ENCODE measurements at places on chromosomes 1 and 21.

- no peak for DNase-seq
Measured at GRCh38 chr1:31257213-31257612, 17.5 kb upstream of the NKAIN1 start.

- DNase-seq, result no peak
Measured at GRCh38 chr1:71835442-71835813, 446.9 kb downstream of the NEGR1 start.

DNA sequence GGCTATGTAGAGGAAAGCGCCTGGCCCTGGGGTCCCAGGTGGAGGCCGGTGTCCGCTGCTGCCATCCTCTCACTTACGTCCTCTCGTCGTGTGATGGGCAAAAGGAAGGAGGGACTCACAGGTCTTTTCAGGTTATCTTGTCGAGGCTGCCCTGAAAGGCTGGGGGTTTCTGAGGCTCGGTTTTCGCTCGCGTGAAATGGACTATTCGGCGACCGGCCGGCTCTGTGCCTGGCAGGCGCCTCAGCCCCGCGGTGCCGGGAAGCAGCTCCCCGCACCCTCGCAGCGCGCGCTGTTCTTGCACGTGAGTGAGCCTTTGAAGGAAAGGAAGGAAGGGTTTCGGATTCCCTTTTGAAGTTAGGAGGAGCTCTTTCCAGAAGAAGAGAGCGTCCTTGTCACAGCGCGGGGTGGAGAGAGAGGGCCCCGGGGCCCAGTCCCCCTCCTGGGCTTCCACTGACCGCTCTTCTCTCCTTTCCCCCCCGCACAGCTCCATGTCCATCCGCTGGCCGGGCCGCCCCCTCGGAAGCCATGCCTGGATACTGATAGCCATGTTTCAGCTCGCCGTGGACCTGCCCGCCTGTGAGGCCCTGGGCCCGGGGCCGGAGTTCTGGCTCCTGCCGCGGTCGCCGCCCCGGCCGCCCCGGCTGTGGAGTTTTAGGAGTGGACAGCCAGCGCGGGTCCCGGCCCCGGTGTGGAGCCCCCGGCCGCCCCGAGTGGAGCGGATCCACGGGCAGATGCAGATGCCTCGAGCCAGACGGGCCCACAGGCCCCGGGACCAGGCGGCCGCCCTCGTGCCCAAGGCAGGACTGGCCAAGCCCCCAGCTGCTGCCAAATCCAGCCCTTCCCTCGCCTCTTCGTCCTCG, 57.2 kb downstream of the AJAP1 start:
- no peak for DNase-seq

DNA sequence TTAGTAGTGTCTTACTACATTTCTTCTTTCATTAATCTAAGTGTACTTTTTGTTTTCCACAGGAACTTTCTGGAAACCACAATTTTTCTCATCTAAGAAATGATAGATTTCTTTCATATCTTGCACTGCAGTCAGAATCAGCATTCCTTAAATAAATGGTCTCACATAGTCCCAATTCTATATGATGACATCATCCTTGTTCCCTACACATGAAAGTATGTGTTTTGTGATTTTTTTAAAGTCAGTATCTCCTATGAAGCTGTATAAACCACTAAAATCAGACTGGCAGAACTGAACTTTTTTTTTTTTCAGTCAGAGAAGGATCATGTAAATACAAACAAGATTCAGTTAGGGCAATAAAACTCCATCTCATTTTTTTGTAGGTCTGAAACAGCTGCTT, 742.6 kb upstream of the CXADR start:
- DNase-seq, result no peak

DNA sequence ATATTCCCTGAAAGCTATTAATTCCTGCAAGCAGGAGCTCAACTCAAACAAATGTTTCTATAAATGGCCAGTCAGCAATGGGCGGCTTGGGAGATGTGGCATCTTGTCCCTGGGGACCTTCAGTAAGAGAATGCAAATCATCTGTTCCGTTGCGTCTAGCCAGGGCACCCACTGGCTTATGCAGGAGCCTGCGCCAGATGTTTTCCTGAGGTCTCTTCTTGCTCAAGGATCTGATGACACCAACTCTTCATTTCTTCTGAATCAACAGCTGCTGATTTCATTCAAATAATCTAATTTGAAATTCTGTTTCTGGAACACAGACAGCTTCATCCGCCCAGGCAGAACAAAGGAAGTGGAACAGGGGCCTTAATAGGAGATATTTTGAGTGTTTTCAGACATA, 70.0 kb upstream of the AJAP1 start:
- DNase-seq, result no peak

DNA sequence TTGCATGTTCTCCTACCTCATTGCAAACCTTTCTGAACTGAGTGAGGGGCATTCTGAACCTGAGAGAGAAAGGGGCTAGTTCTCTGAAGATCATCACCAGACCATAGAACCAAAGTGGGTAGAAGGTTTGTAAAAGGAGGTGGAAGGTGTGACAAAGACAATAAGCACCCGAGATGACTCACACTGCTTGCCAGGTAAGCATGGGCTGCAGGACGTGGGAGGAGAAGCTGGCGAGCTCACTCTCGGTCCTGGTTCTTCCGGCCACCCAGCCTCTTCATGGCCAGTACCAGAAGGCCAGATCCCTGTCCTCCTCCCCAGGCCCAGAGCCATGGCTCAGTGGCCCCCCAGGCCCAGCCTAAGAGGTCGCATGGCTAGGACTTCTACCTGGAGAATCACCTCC, 128.3 kb downstream of the TMEM53 start:
- DNase-seq, result no peak

DNA sequence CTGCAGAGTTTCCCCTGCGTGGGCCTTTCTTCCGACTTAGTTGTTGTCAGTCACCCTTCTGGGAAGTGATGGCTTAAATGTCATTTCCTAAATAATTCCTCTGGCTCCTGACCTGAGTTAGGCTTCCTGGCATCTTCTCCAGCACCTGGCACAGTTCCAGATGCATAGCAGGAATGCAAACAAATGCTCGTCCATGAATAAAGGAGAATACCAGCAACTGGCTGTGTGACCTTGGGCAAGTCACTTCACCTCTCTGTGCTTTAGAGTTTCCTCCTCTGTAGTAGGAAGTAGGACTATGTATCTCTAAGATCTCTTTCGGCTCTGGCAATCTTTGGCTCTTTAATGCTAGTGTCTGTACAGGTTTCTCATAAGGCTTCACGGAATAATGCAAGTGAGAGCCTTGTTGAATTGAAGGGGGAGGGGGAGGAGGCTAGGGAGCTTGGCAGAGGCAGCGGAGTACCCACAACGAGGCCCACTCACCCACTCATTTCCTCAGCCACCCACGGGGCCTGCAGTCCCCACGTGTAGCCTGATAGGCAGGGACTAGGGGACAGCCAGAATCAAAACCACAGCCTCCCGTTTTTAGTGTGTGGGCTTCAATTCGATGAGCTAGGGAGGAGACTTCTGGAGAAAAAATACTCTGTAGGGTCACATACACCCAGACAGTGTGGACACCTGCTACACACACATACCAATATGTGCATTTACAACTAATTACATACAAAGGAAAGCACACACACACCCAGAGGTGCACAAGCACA, 48.1 kb downstream of the TENT5C start:
- DNase-seq, result no peak

DNA sequence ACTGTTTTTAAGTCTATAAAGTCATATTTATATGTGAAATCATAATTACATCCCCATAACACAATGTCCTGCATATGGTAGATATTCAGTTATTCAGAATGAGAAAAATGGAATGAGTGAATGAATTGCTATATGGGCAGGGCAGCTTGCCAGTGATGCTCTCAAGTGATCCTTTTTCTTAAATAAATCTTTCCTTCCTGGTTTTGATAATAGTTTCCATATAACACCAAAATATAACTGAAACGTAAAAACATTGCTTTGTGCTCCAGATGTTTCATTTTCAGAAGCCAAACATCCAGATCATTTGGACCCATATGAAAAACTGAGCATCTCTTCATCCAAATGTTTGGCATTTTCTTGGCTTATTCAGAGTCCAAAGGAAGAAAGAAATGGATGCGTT, 30.2 kb upstream of the RGS8 start:
- no peak for DNase-seq

GRCh38 chr21:42640486-42640885, 12.9 kb upstream of the PDE9A start:
- no peak for DNase-seq

- DNase-seq, result no peak
Measured at GRCh38 chr1:167452483-167452882, 65.8 kb downstream of the CD247 start.

- peak; percentile 40 for DNase-seq
Measured at GRCh38 chr1:55214934-55215193, 300 bp downstream of the USP24 start.

- no peak for DNase-seq
Measured at GRCh38 chr1:52603630-52604029, 1.5 kb downstream of the GPX7 start.

- no peak for DNase-seq
Measured at GRCh38 chr1:206873603-206874188, 8.3 kb downstream of the IL20 start.

GRCh38 chr1:226318471-226318870, 9.5 kb upstream of the LIN9 start:
- DNase-seq, result no peak

- no peak for DNase-seq
Measured at GRCh38 chr1:97570691-97571090, 350.1 kb downstream of the DPYD start.

DNA sequence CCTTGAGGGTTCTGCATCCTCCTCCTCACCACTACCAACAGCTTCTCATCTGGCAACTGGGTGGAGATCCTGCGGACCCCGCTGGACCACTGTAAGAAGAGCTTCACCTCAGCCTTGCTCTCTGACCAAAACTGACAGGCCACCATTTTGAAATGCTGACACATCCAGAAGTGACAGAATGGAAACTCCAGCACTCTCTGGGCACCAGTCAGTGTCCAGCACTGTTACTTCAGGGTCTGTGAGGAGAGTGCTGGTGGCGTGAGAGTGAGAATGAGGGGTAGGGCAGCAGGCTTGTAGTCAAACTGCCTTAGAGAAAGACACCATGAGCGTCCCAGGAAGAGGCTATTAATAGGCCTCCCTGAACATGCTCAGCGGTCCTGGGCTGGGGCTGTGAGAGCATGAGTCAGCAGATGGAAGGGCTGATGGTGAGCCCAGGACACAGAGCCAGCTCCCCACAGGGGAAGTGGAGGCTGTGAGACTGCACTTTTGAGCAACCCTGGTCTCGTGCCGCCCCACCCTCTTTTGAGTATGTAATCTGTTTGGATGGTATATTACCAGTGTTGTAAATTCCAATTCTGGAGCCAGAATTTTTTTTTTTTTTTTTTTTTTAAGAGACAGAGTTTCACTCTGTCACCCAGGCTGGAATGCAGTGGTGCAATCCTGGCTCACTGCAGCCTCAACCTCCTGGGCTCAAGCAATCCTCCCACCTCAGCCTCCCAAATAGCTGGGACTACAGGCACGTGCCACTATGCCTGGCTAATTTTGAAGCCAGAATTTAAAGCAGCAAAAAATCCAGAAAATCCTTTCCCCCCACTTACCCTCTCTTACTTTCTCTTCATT, 34.4 kb upstream of the SLC30A1 start:
- DNase-seq, result peak; percentile 81

DNA sequence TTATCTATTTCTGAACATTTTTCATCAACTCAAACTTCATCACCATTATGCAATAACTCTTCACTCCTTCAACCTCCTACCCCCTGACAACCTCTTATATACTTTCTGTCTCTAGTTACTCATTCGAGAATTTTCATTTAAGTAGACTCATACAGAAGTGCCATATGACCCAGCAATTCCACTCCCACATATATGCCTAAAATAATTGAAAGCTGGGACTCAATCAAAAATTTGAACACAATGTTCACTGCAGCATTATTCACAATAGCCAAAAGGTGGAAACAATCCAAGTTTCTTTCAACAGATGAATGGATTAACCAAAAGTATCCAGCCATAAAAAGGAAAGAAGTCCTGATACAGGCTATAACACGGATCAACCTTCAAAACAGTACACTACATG, 24.1 kb downstream of the COL11A1 start:
- DNase-seq, result no peak

DNA sequence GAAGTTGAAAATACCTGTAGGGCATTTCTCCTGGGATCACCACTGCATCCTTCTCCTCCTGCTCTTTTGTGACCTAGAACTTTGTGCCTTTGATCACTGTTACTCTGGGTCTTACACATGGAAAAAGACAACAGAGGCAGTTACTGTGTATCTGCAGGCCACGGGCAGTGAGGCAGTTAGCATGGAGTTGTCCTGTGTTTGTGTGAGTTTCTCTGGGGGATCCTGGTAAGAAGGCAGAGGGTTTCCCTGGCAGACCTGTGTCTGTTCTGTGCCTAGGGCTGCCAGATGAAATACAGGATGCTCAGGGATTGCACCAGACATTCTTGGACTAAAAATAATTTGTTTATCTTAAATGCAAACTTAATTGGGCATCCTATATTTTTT, 44.4 kb upstream of the SCCPDH start:
- DNase-seq, result no peak

DNA sequence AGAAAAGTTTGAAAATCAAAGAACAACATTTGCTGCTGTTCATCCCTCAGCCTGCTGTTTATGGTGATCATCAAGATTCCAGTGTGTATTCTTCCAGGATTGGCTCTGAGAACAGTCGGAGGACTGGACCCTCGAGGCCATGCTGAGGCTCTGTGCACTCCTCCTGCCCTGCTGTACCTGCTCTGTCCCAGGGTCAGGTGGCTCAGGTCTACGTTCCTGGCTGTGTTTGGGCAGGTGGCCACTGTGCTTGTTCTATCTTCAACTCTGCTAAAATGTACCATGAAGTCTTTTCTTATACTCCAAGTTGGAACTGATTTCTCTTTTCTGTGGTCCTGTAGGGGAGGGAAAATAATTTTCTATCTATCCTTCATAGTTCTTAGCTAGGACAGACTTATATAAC, 175.9 kb downstream of the RWDD3 start:
- DNase-seq, result no peak

DNA sequence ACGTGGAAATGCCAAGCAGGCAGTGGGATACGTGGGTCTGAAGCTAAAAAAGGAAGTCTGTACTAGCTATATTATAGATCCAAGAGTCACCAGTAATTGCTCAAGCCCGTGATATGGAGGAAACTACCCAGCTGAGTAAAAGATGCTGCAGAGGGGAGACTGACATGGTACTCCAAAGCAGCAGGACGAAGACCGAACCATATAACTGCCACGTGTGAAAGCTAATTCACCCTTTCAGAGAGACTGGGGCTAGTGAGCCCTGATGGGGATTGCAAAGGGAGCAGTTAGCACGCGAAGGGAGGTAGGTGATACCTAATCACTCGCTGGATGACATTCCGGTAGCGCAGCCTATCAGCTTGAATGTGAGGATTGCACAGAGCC, 316 bp downstream of the AP4B1 start:
- DNase-seq, result peak; percentile 46

Measured in Caco-2 (cell line).